ENCODE measurements at places on chromosomes 7 and 10.

- no peak for DNase-seq
Observed at GRCh38 chr7:154899862-154900261, 103.1 kb downstream of the PAXIP1 start.

- peak; percentile 88 for DNase-seq
Observed at GRCh38 chr7:28956608-28957063, 1.5 kb downstream of the TRIL start.

DNA sequence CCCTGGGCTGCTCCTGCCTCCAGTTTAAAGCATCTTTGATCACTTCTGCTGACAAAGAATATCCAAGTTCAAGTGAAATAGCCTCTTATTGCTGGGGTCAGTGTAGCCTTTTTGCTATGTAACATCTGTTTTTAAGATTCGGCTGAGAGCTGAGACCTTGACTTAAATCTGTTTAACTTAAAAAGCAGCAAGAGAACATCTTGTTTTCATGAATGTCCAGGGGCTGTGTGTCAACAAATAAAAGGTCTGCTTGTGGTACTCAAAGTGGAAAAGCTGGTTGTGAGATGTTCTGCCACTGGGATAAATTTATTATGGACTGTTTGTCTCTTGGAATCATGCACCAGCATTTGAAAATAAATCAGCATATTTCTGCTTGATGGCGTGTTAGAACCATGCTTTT is 73.2 kb downstream of the CALD1 start:
- no peak for DNase-seq

DNA sequence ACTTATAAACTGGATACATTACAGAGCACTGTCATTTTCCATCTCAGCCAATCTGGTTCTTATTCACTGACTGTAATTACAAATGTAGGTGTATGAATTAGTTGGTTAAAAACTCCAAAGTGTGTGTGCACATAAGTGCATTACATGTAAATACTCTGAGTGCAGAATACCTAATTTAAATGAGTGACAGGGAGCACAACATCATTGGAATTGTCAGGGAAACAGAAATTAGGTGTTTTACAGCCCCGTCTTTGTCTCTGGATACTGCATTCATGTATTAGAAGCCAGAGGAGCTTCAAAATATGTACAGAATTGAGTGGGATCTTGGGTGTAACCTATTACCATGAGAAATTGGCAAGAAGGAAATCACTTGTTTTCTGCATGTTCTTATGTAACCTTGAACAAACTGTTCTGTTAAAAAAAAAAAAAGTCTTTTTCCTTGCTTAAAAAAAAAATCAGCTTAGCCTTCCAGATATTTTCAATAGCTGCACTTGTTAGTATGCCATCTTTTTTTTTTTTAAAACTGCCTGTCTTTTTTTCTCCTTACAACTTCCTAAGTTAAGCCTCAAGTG is 31.1 kb downstream of the CELF2 start:
- DNase-seq = no peak

DNA sequence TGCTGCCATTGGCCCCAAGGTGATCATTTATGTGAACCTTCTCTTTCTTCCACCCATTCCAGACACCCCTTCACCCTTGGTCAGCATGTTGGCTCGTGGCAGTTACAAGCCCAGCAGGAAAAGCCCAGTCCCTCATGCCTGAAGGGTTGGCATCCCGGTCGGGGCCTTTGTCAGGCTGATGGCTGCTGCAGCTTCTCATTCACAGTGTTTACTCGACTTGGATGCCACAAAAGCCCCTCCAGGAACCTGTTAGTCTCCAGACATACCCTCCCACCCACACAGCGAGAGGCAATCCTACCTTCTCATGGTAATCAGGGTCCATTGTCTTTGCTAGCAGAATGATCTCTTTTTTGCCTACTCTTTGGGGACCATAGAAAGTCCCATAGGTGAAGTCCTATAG is 200.8 kb upstream of the PFKP start:
- DNase-seq = no peak

All from neural progenitor cell (in vitro differentiated cells).